Left cardiac atrium (tissue), 4 donors: ENCODE measurements at places on chromosomes 13 and 19. TPM values are rescaled to one million over a fixed set of nuclear protein-coding genes. Genes with fewer than 3 reads are reported as not detected.
A peak's percentile ranks its signal among the peaks of the same experiment; 100 is the strongest.

The TUBB4A gene
- 0.94 TPM for total RNA-seq

The PPP6R1 gene
- total RNA-seq: 37.8 TPM

The EDNRB gene
- 29.5 TPM for total RNA-seq

The MUC16 gene
- total RNA-seq: 1.7 TPM

DNA sequence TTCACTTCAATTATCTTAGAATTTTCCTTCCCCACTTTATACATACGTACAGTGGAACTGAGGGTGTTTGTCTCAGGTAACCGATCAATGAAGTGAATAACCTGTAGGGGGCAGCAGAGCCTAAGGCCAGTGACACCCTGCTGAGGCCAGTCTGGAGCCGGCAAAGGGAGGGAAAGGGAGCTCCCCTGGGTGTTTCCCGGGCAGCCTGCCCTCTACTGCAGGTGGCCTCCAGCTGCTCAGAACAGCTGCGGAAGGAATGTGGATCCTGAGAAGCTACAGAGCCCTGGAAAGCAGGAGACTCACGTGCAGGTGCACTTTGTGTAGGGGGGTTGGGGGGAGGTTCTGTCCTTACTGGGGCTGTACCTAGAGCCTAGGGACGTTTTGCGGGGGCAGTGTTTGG, 832 bp upstream of the ZNF491 start:
- peak; percentile 85 for DNase-seq

DNA sequence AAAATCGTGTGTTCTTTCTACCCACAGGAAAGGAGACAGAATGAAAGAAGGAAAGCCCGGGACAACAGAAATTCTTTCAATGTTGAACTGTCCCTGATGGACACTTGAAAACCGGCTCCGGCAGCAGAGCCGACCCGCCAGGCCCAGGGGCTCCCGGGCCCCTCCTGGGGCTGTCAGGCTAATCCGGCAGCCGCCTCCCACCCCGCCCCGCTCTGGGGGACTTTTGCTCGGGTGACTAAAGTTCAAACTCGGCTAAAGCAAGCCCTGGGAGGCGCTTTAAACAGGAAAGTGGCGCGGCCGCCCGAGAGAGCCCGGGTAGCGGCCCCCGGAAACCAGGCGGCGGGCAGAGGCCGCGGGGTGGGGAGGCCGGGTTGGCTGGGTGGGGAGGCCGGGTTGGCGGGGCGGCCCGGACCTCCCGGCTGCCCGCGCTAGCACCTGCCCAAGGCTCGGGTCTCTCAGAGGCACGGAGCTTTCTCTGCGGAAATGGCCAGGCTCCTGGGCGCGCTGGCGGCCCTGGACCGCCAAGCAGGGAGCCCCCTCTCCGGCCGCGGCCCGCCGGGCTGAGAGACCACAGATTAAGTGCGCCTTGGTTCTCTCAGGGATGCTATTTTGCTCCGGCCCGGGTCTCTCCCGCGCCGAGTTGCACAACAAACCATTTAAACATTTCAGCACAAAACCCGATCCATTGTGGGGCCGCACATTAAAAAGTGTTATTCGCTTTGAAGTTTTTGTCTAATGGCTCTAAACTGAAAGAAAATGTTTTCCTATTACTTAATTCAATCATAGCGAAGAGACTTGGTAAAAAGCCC, 2.6 kb upstream of the GSX1 start:
- no peak for DNase-seq

DNA sequence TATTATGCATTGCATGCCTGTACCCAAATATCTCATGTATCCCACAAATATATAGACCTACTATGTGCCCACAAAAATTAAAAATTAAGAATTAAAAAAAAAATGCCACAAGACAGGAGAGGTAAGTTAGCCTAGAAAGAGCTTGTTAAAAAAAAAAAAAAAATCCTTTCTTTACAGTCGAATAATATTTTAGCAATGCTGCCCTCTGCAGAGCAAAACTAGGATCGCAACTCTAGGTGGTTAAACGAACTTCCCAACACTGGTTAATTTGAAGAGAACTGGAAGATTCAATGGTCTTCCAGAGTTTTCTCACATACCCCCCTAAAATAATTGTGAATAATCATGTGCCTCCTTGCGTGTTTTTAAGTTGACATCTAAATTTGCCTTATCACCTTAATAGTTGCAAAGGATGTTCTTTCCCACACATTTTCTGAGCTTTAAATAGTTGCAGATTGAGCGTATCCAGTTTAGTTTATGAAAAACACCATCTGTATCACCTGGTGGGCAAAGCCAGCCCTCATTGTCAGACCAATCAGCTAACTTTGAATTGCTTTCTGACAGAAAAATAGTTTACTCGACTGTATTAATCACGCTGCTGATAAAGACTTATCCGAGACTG, 47.4 kb upstream of the RCBTB2 start:
- peak; percentile 72 for DNase-seq

DNA sequence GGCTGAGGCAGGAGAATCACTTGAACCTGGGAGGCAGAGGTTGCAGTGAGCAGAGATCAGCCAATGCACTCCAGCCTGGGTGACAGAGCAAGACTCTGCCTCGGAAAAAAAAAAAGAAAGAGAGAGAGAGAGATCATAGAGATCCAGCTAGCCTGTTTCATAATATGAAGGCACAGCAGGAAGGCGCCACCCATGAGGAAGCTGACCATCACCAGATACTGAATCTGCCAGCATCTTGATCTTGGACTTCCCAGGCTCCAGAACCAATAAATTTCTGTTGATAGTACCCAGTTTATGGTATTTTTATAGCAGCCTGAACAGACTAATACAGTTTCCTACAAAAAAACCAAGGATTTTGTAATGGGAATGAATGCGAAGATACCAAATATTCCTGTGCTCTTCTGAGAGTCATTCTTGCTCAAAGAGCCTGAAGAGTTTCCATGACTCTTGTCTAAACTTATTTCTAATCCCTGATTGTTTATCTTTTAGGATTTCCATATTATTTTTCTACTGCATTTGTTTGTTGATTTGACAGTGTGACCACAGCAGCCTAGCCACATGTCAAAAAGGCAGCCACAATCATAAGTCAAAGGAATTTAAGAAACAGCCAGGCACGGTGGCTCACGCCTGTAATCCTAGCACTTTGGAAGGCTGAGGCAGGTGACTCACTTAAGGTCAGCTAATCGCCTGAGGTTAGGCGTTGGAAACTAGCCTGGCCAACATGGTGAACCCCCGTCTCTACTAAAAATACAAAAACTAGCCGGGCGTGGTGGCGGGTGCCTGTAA, 37.7 kb upstream of the PDCD5 start:
- DNase-seq: no peak

GRCh38 chr13:76968041-76968440, 19.7 kb downstream of the ACOD1 start:
- DNase-seq: no peak

DNA sequence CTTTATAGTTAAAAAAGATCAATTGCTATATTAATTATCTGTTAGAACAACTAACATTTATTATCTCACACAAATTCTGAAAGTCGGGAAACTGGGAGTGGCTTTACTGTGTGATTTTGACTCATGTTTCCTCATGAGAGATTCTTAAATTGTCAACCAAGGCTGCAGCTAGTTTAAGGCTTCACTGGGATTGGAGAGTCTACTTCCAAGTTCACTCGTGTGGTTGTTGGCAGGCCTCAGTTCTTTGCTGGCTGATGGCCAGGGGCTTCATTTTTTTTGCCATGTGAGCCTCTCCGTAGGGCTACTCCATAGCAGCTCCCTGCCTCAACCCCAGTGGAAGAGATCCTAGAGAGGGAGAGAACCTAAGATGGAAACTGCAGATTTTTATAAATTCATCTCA, 24.5 kb upstream of the LPAR6 start:
- DNase-seq: peak; percentile 68

- no peak for DNase-seq
Measured at GRCh38 chr13:55583953-55584593, 1556.6 kb upstream of the PRR20A start.

- no peak for DNase-seq
Measured at GRCh38 chr13:50594276-50595051, 249.0 kb downstream of the DLEU7 start.

- DNase-seq: no peak
Measured at GRCh38 chr19:44308011-44308410, 3.2 kb upstream of the ZNF235 start.

DNA sequence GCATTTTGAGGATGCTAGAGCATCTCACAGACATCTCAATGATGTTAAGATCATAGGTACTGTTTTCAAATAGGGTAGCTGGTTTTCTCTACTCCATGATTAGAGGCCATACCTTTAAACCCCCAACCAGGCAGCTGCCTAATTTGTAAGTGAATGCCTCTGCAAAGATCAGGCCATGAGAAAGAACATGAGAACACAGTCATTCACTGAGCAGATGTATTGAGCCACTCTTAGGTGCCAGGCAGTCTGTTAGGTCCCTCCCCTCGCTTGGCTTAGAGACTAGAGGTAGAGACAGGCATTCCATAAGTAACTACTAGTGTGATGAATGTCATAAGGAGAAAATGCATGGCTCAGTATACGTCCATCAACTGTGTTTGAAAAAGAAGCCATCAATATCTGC, 410.0 kb downstream of the FGF9 start:
- no peak for DNase-seq

GRCh38 chr19:54792814-54793213, 10.6 kb upstream of the KIR2DL4 start:
- DNase-seq: no peak

GRCh38 chr13:36639610-36640009, 34.2 kb upstream of the SERTM1 start:
- no peak for DNase-seq

DNA sequence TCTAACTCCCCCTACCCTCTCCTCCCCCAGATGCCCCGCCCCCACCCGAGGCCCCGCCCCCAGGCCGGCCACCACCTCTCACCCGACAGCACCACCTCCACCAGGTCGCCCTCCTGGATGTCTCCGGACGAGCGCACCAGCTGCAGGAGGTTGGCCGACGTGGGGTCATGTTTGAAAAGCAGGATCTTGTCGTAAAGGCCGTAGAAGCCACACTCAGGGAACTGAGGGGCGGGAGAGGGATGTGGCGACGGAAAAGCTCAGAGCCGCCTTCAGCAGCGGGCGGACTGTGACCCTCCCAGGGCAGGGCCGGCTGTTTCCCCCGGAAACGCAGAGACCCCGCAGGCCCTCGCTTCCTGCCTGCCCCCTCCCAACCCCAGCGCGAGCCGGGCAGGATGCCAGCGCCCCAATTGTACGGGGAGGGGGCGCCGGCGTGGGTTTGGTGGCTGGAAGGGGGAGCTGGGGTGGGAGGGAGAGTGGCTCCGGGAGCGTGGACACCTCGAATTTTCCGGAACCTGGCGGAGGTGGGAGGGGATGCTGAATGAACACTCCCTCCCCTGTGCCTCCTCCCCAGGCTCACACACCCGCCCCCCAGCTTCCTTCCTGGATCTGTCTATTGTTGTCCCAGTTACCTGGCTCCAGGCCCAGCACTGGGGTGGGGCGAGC, 3.0 kb downstream of the PRKD2 start:
- DNase-seq: peak; percentile 96

DNA sequence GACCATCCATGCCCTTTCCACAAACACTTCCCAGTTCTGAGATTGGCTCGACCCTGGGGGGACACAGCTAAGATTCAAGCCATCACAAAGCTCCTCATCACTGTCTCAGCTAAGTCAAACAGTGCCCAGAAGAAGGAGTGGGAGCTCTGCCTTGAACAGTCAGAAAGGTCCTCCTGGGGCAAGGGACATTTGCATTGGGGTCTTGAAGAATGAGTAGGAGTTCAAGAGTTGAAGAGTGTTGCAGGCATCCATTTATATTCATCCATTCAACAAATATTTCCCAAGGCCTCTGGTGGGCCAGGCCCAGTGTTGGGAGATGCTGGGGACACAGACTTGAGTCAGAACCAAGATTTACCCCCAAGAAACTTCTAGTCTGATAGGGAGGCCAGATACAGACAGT, 6.5 kb downstream of the IGLON5 start:
- no peak for DNase-seq

DNA sequence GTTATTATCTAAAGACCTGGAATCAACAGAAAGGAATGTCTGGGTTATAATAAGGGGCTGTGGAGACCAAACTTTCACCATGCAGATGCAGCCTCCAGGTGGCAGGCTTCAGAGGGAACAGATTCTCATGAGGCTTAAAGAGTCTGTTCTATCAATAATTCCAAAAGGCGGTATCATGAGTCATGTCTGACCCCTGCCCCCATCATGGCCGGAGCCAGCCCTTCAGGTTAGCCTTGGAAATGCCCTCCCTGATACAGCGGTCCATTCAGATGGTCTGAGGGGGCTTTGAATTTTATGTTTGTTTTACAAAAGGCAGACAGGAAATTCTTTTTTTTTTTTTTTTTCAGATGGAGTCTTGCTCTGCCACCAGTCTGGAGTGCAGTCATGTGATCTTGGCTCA, 21.7 kb upstream of the LAMP1 start:
- DNase-seq: no peak

DNA sequence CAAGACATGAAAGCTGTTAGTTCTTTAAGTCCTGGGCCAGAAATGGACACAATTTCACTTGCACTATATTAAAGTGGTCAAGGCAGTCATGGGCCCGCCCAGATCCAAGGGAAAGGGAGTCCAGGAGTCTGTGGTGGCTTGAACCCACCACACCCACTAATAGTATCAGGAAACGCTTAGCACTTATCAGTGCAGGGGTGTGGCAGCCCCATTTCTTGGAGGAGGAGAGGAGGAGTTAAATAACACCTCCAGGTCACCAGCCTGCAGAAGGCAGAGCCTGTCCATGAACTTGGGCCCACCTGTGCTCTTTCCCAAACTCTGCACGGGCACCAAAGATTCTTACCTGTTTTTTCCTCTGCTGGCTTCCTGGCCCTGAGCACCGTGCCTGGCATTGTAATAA, 5.4 kb upstream of the NTN5 start:
- DNase-seq: no peak

DNA sequence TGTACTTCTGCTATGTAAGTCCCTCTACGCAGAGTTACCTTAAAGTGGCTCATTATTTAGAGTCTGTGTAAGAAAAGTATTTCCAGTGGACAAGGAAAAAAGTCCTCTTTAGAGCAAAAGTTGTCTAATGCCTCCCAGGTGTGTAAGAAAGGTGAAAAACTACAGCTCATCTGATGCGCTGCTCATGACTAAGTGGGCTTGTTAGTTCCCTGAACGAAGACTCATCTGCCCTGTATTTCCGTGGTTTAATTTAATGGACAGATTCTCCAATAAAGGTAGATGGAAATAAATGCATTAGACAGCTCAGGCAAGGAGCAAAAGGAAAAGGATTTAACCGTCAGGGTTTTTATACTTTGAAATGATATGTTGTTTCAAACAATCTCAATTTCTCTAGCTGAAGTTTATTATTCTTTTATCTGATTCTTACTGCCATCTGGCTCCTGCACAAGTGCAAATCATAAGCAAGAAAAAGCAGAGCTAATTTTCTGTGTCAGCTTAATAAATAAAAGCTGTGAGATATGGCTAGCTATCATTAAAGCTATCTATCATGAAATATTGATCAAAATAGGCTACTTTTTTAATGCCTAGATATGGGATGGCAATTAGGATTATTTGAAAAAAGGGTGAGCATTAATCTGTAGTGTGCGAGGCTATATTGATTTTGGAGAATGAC, 73.7 kb upstream of the PCDH9 start:
- no peak for DNase-seq

- no peak for DNase-seq
Measured at GRCh38 chr13:108102771-108103170, 112.6 kb downstream of the LIG4 start.
